AG04450 (cell line): ENCODE measurements at places on chromosomes 1 and 21. TPM values are rescaled to one million over a fixed set of nuclear protein-coding genes. Genes with fewer than 3 reads are reported as not detected.

Gene AVPR1B
- not detected in 2 replicates for polyA plus RNA-seq

Gene LRRC38
- polyA plus RNA-seq: not detected in 2 replicates

Gene ADAMTS4
- polyA plus RNA-seq: 0.52 and 0.72 TPM in 2 replicates

Gene TTC22
- not detected in 2 replicates for polyA plus RNA-seq

Gene HORMAD1
- polyA plus RNA-seq: not detected in 2 replicates

Gene SCNM1
- 24.9 and 29.2 TPM in 2 replicates for polyA plus RNA-seq

Gene C8A
- not detected in 2 replicates for polyA plus RNA-seq

Gene IKBKE
- polyA plus RNA-seq: 20.8 and 27.6 TPM in 2 replicates

DNA sequence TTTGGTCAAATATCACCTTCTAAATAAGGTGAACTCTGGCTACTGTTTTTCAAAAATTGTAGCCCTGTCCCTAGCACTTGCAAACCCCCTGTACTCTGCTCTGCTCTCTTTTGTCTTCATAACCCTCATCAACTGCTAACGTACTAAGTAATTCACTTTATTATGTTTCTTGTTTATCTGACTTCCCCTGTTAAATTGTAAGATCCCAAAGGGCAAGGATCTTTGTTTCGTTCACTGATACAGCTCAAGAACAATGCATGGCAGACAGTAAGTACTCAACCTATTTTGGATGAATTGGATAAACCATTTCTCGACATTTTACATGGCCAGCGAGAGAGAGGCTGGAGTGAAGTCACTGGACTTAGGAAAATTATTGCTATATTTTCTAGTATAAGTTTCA lies 46.9 kb downstream of the ATP5PF start:
- no peak for DNase-seq

GRCh38 chr21:21963911-21964310 lies 965.7 kb downstream of the NCAM2 start:
- no peak for DNase-seq

- DNase-seq: no peak
Measured at GRCh38 chr1:177333936-177334595, 163.3 kb downstream of the BRINP2 start.

DNA sequence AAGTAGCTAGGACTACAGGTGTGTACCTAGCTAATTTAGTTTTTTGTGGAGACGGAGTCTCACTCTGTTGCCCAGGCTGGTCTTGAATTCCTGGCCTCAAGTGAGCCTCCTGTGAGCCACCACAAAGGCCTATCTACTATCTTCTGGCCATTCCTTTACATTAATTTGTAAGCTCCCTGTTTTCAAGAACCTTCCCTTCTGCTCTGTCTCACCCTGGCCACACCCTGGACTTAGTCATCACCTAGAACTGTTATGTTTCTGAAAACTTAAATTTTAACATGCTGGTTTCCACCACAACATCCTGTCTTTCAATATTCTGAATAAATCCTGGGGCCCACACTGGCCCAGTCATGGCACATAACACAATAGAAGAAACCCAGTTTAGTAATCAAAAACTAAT lies 4.9 kb upstream of the B4GALT3 start:
- no peak for DNase-seq

- no peak for DNase-seq
Measured at GRCh38 chr1:109535971-109536491, 3.6 kb upstream of the GPR61 start.

DNA sequence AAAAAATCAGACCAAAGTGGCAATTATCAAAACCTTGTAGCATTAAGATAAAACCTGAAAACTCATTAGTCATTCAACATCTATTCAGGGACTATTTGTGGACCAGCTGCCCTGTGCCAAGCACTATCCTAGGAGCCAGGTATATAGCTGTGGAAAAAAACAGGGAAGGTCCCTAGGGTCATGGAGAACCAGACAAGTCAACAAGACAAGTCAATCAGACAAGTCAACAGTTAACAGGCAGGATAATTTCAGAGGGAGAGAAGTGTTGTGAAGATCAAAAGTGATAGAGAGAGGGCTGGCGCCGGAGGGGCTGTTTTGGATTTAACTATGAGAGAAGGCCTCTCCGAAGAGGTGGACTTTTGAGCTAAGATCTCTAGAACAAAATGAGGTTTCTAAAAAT lies 3.3 kb upstream of the ATP1A4 start:
- DNase-seq: no peak

- DNase-seq: no peak
Measured at GRCh38 chr1:212205843-212206242, 79.4 kb upstream of the PPP2R5A start.

- DNase-seq: peak; percentile 6
Measured at GRCh38 chr1:77605246-77606026, 77.0 kb downstream of the ZZZ3 start.

GRCh38 chr21:17513214-17514123 lies 626 bp downstream of the CXADR start:
- DNase-seq: no peak

- DNase-seq: no peak
Measured at GRCh38 chr1:36975642-36976041, 58.7 kb downstream of the GRIK3 start.

GRCh38 chr1:27099587-27100334 lies 55.2 kb downstream of the SLC9A1 start:
- no peak for DNase-seq

- DNase-seq: no peak
Measured at GRCh38 chr1:209768354-209768774, 12.5 kb downstream of the TRAF3IP3 start.

DNA sequence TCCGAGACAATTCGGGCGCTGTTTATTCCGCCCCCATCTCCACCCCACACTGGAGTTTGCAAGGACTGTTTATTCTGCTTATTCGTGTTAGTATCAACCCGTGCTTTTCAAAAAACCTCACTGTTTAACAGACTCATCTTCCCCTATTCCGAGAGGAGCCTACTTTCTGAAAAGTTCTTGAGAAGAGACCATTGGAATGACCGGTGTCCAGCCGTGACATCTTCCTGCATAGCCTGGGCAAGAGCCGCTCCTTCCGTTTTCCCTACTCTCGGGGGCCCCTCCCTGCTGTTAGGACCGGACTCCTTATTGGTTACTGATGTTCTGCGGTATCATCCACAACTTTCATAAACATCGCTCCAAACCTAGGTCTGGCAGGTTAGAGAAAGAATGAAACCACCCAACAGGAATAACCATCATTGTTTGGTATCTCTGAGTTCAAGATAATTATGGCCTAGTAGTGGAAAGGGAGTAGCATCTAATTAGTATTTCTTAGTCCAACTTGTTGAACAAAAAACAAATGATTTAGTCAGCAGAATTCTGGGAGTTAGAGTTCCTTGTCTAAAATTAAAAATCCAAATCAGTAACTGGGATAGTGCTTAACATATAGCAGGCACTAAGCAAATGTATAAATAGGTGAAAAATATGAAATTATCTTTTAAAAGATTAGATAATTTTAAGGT lies 837 bp downstream of the STXBP3 start:
- peak; percentile 54 for DNase-seq

GRCh38 chr21:33360881-33361602 lies 36.3 kb downstream of the IFNAR1 start:
- no peak for DNase-seq

DNA sequence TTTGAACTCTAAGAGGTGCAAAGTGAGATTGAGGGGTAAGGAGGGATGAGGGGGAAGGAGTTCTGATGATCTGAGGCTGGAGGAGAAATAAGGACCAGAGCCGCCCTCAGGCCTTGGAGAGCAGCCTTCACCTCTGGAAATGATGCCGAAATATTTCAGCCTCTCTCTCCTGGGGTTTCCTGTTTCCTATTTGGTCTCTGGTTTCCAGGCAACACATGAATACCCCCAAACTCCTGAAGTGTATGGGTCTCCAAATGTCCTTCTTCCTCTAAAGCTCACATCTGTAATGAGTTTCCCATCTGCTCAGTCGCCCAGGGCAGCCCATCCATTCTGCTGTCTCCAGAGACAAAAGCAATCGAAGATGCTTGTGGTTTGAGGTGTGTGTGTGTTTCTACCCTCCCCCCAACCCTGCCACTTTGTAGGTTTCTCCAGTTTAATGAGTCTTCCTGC lies 52.0 kb upstream of the FAM20B start:
- no peak for DNase-seq

- DNase-seq: no peak
Measured at GRCh38 chr1:25825605-25826004, 5.9 kb downstream of the MTFR1L start.
